Stimulated activated naive CD4-positive, alpha-beta T cell (primary cell): ENCODE measurements at places on chromosomes 1 and 21.

DNA sequence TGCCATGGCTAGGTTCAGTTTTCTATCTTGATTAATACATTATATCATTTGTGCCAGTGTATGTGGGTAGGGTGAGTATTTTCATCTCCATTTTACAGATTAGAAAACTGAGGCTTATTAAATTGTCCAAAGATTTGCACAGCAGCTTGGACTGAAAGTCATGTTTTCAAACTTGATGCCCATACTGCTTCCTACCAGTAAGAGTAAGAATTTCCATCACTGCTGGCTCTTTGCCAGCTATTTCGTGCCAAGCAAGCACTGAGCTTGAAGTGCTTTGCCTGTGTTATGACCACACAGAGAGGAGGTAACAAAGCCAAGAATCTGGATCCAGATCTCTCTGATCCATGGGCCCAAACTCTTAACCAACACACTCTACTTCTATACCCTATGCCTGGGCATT is 295.0 kb downstream of the VAV3 start:
- no peak for DNase-seq

- DNase-seq: no peak
Measured at GRCh38 chr1:161074676-161075368, 5.1 kb upstream of the ARHGAP30 start.

DNA sequence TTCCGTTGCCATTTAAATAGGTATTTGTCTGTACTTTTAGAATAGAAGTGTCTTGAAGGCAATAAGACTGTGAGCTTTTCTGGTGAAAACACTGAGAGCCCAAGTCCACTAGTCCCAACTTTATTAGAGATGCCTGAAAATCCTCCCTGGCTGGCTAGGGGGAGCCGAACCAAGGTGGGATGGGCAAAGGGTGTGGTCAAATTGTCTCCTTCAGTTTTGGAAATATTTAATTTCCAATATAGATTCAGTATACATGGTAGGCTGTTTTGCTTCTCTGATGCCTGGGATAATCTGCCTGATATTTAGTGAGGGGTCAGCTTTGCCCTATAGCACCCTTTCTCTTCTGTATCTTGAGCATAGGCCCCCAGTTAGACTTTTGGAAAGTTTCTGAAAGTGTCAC is 3.5 kb downstream of the ROR1 start:
- no peak for DNase-seq

- DNase-seq: peak; percentile 23
Measured at GRCh38 chr1:8858888-8859706, 19.4 kb downstream of the ENO1 start.

DNA sequence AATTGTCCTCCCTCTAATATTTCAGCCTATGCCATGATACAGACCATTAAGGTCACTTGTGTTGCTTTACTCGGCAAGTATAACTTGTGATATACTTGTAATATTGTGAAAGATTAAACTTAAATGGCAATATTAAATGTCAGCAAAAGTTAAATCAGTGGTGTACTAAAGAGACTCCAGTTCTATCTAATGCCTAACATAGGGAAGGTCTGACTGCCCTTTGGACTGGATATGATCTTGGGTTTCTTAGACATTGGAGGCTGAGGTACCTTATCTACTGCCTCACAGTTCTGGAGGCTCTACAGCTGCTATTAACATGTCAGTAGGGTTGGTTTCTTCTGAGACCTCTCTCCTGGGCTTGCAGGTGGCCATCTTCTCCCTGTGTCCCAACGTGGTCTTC is 89.9 kb downstream of the MT1HL1 start:
- DNase-seq: no peak

- no peak for DNase-seq
Measured at GRCh38 chr1:30323841-30324240, 399.5 kb downstream of the MATN1 start.

- peak; percentile 14 for DNase-seq
Measured at GRCh38 chr1:1899266-1899966, 8.5 kb upstream of the GNB1 start.

- no peak for DNase-seq
Measured at GRCh38 chr1:66938613-66939012, 13.8 kb downstream of the MIER1 start.
